Urothelium cell line (cell line): ENCODE measurements at places on chromosomes 1 and 21.

DNA sequence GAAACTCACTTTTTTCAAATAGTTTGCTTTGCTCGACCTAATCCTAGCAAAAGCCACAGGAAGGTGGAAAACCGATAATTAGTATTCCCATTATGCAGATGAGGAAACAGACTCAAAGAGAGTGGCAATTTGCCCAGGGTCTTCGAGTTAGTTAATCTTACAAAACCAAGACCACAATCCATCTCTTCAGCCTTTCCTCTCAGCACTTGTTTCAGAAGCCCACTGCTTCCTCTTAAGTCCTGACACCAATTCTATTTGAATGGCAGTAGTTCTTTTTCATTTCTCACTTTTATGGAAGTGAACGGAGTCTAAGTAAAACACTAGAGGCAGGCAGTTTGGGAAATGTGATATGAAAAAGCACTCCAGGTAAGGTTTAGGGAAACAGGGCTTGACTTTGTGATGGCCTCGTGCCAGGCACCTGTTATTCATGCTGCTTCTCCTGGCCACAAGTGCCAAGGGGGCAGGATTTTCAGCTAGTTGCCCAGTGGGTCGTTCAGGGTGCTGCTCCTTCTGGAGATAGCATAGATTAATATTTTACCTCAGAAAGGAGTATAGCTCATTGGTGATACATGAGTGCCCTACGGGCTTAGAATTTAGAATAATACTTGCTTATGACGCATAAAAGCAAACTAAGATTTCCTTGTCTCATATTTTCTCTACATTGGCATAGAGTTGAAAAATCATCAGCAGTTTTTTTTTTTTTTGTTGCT is 76.6 kb upstream of the NRIP1 start:
- DNase-seq, result no peak

GRCh38 chr1:161182214-161182613 is 4.9 kb upstream of the B4GALT3 start:
- no peak for DNase-seq

DNA sequence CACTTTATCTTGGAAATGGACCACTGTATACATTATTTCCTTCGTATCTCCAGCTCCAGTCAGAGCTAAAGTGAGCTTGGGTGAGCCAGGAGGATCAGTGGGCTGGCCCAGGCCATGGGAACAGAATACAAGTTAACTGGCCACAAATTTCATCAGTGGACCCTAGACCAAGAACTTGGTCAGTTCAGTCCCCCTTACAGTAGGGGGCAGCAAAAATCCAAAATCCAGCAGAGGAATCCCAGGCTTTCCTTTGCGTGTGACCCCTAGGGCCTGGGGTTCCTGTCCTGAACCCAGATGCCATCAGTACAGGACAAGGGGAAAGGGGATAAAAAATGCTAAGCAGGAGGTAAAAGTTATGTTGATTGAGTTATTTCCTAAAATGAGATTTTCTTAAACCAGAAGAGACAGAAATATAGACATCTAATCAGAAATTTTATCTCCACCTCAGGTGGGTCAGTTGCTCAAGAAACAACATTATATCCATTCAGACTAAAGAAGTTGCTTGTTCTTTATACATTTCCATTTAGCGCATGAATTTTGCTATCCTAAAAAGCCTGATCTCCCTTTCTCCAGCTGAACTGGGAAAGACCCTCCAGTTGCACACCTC is 24.1 kb upstream of the LCE5A start:
- DNase-seq, result peak; percentile 48

DNA sequence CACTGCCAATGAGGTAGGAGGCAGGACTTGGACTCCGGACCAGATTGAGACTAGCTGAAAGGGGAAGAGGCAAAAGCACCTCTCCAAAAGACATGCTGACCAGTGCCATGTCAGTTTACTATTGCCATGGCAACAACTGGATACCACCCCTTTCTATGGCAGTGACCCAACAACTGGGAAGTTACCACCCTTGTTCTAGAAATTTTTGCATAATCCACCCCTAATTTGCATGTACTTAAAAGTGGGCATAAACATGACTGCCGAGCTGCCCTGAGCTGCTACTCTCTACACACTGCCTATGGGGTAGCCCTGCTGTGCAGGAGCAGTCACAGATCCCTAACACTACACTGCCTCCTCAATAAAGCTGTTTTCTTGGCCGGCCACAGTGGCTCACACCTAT is 19.0 kb upstream of the SLC6A9 start:
- DNase-seq, result no peak

DNA sequence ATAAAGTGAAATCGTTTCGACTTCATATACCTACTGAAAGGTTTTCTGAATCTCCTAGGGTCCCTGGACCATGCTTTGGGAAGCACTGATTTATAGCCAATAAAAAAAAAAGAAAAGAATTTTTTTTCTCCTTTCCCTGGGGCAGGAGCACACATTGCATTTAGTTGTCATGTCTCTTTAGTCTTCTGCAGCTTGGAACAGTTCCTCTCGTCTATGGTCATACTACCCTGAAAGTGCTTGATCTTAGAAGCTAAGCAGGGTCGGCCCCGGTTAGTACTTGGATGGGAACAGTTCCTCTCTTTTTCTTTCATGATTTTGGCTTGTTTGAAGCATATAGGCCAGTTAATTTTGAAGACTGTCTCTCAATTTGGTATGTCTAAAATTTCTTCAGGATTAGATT is 3.7 kb upstream of the SERPINC1 start:
- DNase-seq, result no peak

GRCh38 chr1:33736496-33736895 is 127.4 kb upstream of the HMGB4 start:
- no peak for DNase-seq

GRCh38 chr1:204410688-204411450 is 748 bp downstream of the PPP1R15B start:
- DNase-seq, result peak; percentile 47

GRCh38 chr1:168112673-168113305 is 23.9 kb downstream of the GPR161 start:
- peak; percentile 90 for DNase-seq

DNA sequence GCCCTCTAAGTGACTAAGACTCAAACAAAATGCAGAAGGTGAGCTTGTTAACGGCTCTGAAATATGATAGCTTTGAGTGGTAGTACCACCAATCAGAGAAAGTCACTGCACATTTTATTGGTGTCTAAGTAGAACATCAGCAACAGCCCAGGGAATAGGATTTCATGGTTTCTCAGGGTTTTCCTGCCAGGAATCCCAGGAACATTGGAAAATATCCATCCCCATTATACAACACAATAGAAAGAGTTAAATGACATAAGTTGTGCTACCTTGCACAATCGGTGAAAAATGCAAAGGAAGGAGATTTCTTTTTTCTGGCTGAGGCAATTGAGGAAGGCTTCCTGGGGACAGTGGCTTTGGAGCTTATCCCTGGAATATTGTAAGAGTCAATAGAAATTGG is 283.1 kb downstream of the HLX start:
- DNase-seq, result no peak

DNA sequence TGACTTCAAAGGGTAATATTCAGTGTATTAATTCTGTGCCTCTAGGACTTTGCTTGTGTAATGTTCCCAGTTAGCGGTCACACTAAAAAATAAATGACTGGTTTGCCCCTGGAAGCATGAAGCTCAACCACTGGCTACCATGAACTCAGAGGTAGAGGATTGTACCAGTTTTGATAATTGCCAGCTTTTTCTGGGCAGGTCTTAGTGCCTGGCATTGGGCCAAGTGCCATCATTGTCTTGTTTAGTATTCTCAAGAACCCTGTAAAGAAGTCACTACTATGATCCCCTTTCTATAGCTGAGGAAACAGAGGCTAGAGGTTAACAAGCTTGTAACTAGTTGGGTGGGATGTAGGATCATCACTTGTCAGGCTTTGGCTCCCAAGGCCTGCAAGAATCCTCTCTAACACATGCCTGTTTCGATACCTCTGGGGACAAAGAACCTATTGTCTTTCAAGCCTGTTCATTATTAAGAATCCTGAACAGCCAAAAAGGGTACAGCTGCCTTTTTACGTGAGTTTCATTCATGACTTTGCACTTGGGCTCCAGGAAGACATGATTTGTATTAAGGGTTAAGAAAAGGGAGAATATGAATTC is 121.9 kb upstream of the JUN start:
- DNase-seq, result no peak

DNA sequence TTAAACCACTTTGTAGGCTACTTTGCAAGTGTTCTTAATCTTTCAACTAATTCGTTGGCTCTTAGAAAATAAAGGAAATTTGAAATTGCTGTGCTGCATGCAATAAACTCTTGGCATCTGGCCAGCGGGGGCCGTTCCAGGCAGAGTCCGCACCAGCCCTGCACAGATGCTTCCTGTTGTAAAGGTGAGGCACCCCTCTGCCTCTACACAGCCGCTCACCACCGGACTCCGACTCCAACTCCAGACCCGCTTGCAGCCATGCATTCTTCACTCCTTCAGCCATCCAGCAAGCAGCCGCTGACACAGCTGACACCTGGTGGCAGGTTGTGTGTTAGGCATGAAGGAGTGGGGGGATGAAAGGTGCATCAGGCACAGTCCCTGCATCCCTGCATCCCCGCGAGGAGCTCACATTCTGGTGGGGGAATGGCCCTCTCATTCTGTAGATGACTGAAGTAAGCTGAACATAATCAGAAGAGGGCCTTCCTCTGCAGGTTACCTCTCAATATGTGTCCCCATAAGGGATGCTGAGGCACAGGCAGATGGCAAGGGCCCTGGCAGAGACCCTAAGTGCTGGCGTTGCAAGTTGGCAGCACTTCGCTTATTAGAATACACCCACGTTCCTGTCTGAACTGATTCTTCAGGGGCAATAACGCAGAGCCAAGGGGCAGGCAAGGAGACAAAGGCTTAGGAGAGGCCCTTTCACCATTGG is 56.8 kb downstream of the GLIS1 start:
- DNase-seq, result peak; percentile 68

DNA sequence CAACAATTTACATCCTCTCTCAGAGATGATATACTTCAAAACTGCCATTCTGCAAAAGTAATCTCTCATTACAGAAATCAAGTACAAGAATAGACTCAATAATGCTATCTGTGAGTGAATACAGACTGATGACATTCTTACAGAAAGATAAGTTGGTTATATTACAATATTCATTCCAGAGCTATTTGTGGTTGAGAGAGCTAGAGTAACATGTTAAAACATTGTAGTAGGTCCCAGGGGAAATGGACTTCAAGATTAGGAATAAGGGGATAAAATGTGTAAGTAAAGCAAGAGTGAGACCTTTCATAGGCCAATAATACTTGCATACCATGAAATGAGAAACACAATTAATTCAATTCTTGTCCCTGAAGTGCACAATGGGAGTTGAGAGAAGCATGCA is 1.5 kb downstream of the F13B start:
- no peak for DNase-seq

GRCh38 chr1:46544561-46545240 is 6.7 kb downstream of the KNCN start:
- no peak for DNase-seq

DNA sequence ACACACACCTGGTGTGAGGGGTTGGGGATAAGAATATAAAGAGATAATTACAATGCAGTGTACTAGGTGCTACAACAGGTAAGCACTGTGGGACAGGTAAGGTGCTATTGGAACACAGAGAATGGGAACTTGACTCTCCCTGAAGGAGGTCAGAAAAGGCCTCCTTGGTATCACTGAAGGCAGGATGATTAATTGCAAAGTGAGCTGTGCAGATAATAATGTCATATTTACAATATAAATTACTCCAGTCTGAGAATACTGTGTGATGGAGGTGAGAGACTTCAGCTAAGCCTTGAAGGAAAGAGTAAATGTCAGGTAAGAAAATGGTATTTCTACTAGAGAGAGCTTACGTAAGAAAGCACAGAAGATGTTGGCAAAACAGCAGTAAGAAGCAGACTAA is 91.6 kb downstream of the EPS15 start:
- no peak for DNase-seq

DNA sequence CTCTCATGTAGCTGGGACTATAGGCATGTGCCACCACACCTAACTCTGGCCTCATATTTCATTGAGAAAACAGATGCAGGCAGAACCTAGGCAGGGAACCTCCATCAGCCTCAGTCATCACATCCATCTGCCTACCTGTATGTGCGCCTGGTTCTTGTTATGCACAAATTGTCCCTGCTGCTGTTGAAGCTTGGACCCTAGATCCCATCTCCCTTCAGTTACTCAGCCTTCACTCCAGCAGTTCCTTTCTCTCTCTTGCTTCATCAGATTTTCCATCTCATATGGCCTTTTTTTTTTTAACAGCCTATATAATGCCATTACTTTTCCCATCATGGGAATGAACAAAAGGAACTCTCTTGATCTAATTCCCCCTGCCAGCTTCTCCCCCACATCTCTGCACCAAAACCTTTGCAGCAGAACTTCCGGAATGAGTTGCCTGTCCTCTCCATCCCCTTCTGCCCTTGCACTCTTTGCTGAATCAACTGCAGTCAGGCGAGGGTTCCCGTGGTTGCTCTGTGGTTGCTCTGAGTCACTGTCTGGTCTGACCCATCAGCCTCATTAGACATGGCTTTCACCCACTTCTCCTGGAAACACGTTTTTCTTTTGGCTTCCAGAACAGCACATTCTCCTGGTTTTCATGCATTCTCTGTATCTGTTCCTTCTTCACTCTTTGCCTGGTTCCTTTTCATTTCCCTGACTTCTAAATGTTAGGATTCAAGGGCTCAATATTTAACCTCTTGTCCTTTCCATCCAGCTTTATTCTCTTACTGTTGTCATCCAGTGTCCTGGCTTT is 41.5 kb downstream of the UBE4B start:
- DNase-seq, result peak; percentile 93

GRCh38 chr1:49102752-49103151 is 326.1 kb upstream of the BEND5 start:
- DNase-seq, result peak; percentile 61

- no peak for DNase-seq
Observed at GRCh38 chr1:209672705-209673630, 2.2 kb upstream of the G0S2 start.

GRCh38 chr21:31997191-31997590 is 124.4 kb downstream of the HUNK start:
- DNase-seq, result no peak

DNA sequence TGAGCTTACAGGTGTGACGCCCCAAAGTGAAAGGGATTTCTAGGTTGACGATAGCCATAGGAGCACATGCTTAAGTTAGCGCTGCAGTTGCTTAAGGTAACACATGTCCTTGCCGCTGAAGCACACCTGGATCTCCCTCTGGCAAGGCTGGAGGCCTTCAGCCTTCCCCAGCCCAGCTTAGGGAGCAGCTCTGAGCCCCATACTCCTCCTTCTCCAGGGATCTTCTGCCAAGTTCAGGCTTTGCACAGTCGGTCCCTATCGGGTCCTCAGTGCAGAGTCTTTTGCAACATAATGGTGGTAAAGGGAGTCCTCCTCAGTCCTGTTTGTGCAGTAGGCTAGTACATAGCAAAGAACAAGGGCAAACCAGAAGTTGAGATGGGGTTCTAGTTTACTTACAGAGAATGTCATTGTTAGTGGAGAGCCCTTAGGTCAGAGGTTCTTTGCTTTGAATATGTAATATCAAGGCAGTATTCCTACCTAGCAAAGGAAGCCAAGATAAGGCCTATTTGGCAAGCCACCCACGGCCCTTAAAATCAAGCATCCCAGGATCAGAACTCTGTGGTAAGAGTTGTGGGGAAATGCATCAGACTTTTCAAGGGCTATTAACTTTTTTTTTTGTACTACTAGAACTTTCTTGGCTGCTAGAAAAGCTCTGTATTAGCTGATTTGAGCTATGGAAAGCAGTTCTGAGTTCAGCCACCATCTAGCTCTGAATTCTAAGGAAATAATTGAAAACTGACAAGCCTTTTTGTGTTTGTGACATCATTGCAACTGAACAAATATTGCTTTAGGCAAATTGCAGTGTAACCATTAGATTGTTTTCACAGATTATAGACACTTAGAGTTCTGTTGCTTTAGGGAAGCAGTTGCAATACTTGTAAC is 1.4 kb downstream of the EVA1C start:
- no peak for DNase-seq

GRCh38 chr21:44983421-44984206 is 43.8 kb downstream of the SLX9 start:
- DNase-seq, result no peak
